ENCODE measurements at places on chromosomes 1 and 21.

DNA sequence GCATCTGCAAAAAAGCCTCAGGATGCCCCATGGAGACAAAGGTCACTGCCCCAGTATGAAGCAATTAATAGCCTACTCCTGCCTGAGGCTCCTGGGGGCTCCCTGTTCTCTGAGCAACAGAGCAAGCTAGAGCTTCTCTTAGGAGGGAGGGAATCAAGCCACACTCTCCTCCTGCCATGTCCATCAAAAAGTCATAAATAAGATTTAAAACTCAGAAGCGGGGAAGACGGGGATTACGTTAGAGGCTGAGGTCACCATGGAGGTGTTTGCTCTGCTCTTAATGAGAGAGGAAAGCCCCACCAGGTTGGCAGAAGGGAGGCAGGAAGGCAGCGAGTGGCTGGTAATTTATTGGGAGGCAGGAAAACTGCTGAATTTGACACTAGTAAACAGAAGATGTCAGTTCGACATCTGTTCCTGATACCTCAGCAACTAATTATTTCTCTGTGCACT is 98.4 kb upstream of the TNR start:
- DNase-seq, result no peak

DNA sequence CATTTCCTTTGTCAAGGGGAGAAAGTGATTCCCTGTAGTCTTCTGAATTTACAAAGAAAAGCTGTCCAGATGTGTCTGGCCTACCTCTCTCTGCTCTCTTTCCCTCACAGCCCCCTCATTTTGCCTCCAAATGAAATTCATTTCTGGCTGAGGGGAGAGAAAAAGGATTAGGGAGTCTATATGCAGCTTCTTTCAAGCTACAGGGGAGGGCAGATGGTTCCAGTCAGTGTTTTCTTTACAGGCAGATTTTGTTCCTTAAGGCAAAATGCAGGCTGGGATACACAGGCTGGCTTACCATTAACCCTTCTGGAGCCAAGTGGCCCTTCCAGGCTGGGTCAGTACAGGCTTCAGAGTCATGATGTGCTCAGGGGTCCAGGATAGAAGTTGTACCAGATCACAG is 198.1 kb upstream of the USP24 start:
- no peak for DNase-seq

GRCh38 chr21:45076245-45076711 is 1.9 kb downstream of the ADARB1 start:
- DNase-seq, result no peak

DNA sequence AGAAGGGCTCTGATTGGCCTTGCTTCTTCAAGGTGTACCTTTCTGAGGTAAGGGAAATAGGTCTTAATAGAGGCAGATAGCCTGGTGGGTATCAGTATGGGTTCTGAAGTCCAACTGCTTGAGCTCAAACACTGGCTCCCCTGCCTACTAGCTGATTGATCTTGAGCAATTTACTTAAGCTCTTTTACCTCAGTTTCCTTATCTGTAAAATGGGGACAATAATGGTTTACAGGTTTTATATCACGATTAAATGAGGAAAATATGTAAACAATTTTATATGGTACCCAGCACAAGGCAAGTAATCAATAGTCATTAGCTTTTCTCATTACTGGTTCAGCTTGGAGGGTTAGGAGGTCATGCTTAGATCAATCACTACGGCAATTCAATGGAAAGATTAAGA is 75.8 kb upstream of the VTCN1 start:
- DNase-seq, result no peak

- no peak for DNase-seq
Observed at GRCh38 chr1:193113258-193113991, 8.2 kb upstream of the GLRX2 start.

DNA sequence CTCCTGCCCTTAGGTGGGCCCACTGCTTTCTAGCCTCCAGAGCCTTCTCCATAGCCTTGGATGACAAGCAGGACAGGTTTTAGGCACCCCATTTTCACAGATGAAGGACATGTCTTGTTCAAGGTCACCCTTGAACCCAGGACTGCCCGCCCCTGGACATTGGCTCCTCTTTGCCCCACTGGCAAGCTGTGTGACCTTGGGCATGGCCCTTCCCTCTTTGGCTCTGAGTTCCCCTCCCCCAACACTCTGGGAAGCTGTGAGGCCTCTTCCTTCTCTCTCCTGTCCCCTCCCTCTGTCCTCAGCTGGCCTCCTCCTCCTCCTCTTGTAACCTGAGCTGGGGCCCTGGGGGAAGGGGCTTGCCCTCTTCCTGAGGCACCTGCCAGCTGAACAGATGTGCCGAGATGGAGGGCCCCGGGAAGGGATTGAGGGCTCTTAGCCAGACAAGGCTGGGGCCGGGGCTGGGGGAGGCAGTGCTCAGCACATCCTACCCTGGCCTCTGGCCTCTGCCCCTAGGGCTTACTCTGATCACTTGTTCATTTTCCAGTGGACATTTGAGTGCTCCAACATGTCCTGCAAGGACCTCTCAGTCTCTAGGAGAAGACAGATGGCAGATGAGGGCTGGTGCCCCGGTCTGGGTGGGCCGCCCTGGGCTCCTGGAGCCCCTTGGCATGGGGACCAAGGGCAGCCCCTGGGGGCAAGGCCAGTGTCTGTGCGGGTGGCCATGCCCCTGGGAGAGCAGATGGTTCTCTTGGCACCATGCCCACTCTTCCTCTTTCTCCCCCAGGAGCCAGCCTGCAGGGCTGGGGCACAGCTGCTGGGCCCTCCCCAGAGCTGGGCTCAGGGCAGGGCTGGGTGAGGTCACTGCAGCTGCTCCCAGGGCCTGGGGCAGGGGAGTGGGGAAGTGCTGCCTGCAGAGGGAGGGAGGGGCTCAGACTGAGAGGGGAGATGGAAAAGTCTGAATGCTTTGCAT is 10.7 kb downstream of the FOXO6 start:
- DNase-seq, result no peak

- no peak for DNase-seq
Observed at GRCh38 chr1:91172541-91172940, 150.7 kb upstream of the ZNF644 start.

DNA sequence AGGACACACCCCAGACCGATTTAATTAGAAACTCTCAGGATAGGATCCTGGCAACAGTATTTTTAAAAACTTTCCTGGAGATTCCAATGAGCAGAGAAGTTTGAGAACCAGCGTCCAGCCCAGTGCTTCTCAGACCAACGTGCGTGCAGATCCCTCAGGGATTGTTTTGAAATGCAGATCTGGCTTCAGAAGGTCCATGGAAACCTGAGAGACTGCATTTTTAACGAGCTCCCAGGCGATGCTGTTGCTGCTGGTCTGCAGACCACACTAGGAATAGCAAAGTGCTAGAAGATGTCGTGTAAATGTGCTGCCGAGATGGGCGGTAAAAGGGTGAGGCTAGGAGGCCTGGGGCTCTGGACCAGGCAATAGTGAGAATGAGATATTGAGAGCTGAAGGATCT is 18.4 kb upstream of the CASQ1 start:
- DNase-seq, result no peak

DNA sequence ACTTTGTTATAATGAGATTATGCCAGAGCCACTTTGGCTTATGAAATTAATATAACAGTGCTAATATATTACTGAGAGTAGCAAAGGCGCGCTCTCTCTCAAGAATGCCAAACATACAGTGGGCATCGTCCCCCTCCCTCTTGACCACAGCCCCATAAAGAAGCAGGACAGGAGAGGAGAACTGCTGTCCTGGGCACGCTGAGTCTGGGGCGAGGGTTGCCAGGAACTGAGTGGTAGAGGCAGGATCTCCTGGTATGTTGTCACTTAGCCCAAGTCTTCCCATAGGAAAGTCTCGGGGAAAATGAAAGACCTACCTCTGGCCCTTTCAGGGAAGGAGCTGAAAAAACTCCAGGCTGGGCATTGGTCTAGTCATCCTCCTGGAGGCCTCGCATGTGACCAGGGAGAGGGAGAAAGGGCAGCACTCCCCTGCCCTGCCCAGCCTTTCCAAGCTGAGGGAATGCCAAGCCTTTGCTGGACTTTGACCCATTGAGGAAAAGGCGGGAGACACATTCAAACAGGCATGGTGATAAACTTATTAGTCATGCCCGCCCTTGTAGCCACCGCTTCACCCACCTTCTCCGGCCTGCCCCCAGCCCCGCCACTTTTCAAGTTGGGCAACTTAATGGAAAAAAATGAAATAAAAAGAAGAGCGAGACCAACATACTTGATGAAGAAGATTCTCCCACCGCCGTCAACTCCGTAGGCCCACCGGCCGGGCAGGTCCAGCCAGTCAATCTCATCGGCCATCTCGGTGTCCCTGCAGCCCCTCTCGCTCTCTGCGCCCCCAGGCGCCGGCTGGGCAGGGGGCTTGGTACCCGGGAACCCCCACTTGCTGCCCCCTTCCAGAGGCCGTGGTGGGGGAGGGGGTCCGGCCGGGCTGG is 17.4 kb upstream of the PLEKHA6 start:
- DNase-seq, result no peak

DNA sequence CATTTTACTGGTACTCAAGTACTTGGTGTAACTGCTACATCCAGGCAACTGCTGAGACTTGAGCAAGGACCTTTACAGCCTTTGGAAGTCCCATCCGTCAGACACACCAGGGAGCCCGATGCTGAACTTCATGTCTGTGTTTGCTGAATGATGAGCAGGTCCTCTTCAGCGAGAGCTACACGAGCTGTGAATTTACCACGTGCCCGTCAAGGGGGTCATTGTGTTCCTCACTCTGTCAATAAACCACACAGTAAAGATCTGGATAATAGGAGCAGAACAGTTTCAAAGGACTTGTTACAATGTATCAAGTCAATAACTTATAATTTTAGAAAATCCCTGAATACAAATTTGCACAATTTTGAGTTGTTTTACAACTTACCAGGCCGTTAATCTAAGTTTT is 427.2 kb downstream of the KIF26B start:
- DNase-seq, result no peak

- DNase-seq, result peak; percentile 83
Observed at GRCh38 chr1:74502432-74502831, 10.0 kb downstream of the LRRC53 start.

- DNase-seq, result peak; percentile 60
Observed at GRCh38 chr1:87880098-87880760, 551.5 kb downstream of the LMO4 start.

DNA sequence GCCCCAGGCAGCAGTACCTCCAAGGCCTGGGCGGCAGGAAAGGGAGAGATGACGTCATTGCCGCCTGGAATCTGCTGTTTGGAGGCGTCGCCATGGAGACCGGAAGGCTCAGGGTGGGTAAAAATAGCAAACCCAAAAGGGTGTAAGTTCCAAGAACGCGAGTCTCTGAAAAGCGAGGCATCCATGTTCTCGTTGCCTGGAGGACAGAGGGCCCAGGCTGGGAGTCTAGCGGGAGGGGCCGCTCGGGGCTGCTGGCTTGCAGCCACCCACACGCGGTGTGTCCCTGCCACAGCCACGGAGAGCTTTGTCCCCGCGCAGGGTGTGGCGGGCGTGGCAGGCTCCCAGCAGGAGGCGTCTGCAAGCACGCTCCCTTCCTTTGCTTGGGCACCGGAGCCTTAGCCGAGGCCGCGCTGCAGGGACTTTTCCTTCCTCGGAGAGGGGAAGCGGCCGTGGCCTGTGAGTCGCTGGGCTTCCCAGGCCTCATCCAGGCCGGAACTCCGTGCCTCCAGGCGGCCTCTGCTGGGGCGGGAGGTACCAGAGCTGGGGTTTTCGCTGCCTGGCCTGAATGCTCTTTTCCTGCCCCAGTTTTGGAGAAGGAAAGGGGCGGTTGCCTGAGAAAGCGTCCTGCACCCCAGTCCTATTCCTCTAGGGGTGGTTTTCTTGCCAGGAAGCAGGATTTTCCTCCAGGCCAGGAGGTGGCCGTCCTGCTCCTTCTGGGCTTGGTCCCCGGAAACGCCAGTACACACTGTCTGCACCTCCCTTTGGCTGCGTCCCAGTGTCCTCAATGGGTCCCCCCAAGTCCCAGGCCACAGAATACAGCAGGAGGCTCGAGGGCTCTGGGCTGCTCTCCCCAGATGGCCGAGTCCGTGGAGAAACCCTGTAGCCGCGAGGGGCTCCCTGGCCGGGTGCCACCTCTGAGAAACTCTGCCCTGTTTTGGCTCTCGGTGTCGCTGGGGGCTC is 15.3 kb upstream of the SKI start:
- DNase-seq, result peak; percentile 98

GRCh38 chr1:203051841-203052324 is 25.6 kb downstream of the PPFIA4 start:
- DNase-seq, result no peak

DNA sequence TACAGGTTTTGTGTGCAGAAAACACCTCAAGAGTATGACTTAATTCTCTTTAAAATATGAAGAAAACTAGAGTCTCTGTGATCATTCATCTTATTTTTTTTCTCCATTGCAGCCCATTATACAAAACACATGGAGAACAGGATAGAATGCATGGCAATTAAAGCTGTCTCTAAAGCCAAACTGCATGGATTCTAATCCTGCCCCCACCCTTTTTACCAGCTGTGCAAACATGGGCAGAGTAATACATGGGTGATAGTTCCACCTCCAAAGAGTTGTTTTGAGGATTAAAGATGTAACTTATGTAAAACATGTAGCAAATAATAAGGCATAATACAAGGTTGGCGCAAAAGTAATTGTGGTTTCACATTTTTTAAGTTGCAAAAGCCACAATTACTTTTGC is 114.4 kb downstream of the CLEC20A start:
- no peak for DNase-seq

- DNase-seq, result no peak
Observed at GRCh38 chr1:26517766-26518049, 11.9 kb upstream of the RPS6KA1 start.

GRCh38 chr1:212254853-212255363 is 30.3 kb upstream of the PPP2R5A start:
- no peak for DNase-seq

GRCh38 chr1:42152119-42152518 is 1.1 kb upstream of the GUCA2B start:
- DNase-seq, result no peak

- no peak for DNase-seq
Observed at GRCh38 chr21:43332861-43333297, 94.1 kb downstream of the SIK1 start.

DNA sequence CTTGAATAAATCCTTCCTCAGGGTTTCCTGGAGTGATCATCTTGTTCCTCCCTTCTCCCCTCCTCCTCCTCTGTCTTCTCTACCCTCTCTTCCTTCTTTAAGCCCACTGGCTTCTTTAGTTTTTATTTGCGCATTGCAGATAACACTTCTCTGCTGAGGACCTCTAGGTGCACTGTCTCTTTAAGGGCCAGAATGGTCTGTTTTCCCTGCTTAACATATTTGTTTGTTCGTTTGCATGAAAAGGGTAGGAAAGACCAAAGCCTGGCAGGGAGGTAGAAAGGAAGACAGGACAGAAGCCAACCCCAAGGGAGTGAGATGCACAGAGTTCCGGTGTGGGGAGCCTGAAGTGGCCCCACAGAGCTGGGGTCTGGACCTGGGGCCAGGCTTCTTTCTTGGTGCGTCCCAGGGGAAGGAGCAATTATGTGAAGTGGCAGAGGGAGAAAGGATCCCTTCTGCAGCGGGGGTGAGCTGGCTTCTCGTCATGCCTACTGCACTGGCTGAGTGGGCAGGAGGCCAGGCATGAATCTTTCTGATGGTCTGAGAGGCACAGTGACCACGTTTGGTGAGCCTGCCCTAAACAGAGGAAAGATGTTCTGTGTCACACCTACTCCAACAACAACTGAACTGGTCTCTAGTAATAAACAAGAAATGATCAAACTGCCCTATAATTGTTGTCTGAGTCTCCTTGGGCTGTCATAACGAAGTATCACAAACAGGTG is 232.7 kb downstream of the KCNJ6 start:
- no peak for DNase-seq
